ENCODE measurements at places on chromosomes 2 and 18.
A peak's percentile ranks its signal among the peaks of the same experiment; 100 is the strongest.

GRCh38 chr2:62686012-62686685 is 19.4 kb upstream of the EHBP1 start:
- no peak for DNase-seq

GRCh38 chr2:168534926-168535325 is 78.9 kb downstream of the CERS6 start:
- DNase-seq, result no peak

DNA sequence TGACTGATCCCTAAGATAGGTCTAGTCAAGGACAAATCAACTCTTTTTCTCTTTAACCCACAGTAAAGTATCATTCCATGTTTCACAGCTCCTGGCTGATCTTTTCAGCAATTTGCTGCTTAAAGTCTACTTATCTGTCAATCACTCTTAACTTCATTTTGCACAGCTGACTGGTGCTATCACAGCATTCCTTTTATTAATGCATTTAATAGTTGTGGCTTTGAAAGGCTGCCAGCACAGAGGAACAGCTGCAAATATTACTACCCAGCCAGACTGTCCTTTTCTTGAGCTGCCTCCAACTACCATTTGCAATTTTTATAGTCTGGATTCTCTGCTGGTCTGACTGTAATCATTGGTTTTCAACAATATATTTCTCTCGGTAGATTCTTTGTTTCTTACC is 303.5 kb downstream of the STK39 start:
- DNase-seq, result no peak

GRCh38 chr2:42127425-42128424 is 41.4 kb upstream of the EML4 start:
- DNase-seq, result peak; percentile 58

- DNase-seq, result no peak
Measured at GRCh38 chr2:8239531-8240088, 442.2 kb upstream of the ID2 start.

- no peak for DNase-seq
Measured at GRCh38 chr2:234976479-234977227, 24.8 kb downstream of the SH3BP4 start.

- DNase-seq, result no peak
Measured at GRCh38 chr2:101850450-101850849, 141.3 kb upstream of the IL1R2 start.

Data from CD4-positive, alpha-beta T cell treated with Interleukin-6 for 4 hours (primary cell).